ENCODE measurements at places on chromosomes 4 and X. TPM values are rescaled to one million over a fixed set of nuclear protein-coding genes. Genes with fewer than 3 reads are reported as not detected.

DNA sequence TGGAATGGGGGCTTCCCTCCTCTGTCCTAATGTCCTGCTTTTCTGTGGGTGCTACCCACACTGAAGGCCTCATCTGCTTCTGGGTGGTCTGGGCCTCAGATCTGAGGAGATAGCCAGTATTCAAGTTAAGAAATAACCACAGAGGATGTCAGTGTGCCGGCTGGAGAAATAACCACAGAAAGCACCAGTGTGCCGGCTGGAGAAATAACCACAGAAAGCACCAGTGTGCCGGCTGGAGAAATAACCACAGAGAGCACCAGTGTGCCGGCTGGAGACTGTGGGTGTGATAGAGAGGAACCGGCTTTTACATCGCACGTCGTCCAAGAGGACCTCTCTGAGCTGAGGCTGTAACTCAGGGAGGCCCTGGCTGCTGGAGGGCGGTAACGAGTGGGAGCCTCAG is 65.7 kb upstream of the PSAPL1 start:
- DNase-seq, result no peak

DNA sequence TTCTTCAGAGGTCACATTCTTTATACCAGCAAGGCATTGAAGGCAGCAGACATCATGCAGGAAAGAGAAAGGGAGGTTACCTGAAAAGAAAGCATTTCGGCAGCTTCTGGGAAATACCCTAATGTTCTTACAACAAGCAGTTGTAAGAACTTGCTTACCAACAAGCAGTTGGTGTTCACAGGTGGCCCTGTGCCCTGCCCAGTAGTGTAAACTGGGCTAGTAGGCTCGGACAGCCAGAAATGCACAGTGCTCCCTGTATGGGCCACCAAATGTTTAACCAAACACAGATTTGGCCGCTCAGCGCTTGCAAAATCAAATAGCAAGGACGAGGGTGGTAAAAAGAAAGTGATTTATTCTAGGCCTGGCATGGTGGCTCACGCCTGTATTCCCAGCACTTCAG is 20.4 kb upstream of the RHOXF1 start:
- no peak for DNase-seq

DNA sequence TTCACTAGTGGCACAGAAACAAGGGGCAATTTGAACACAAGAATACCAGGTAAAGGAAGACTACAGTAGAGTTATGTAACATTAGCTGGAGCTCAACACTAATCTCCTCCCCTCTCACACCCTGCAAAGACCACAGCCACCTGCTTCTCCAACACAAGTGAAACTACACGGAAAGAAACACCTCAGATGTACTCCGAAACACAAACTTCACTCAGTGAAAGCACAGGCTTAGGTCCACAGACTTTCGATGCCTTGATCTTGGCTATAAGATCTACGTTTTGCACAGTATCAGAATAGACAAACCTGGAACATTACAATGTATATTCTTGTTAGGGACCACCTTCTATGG is 7.6 kb downstream of the ACSL1 start:
- no peak for DNase-seq

DNA sequence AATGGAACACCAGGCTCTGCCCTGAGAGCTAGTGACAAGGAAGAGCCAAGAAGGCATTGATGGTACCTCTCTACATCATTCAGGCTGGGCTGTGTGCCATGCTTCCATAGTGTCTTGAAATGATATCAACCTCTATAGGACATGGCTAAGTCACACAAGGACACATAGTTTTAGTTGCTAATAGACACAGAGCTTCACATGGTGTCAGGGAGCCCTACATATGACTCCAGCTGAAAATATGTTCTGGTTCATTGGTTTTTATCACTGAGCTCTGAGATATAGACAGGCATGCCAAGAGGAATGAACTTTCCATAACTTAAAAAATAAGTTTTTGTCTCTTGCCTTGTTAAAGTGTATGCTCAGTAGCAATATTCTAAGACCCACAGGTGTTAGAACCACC is 72.1 kb upstream of the PRKG2 start:
- DNase-seq, result no peak

GRCh38 chr4:52748432-52748831 is 2.8 kb downstream of the ERVMER34-1 start:
- no peak for DNase-seq

- no peak for DNase-seq
Measured at GRCh38 chr4:140061194-140061593, 92.8 kb downstream of the MAML3 start.

DNA sequence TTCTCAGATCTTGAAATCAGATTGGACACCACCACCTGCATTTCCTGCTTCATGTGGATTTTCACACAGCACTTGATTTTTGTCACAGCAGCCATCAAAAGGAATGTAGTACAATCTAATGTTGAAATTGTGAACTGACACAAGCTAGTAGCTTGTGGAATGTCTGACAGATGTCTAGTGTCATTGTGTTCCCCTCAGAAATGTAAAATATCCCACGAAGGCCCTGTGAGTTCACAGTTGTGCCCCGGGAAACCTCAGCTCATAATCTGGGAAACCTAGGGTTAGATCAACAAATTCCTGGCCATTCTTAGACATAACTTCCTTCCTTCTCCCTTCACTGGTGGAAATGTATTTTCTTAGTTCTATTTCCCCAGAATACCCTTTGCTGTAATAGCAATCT is 205.7 kb downstream of the AR start:
- DNase-seq, result no peak

The GASK1B gene
- not detected for total RNA-seq

DNA sequence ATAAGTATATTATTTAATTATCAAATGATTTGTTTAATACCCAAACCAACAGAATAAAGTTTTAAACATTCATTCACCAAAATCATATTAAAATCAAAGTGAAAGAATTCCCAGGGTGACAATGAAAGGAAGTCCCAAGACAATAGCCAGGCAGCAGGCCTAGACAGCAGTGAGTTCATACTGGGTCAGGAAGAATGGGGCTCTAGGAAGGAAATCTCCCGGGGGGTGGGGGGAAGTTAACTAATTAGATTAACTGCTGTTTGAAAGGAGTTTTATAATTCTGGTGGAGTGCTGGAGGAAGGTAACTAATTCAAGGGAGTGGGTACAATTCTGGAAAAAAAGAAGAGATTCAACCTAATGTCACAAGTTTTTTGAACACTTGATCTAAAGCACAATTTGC is 104.1 kb downstream of the ZAR1 start:
- DNase-seq, result no peak

The TLL1 gene
- not detected for total RNA-seq

DNA sequence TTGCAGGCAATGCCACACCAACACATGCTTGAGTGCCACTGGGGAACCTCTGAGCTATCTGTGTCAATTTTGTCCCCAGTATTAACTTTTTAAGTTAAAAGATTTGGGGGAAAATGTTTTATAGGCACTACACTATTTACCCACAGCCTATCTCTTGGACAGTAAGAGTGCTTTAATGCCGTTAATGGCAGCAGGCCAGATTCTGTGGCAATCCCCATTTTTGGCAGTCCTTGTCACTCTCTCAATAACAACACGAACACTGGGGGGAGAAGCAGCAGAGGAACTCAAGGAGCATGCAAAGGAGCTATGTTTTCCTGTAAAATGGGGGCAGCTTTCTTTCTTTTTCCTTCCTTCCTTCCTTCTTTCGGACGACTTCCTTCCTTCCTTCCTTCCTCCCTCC is 168.6 kb downstream of the NSUN7 start:
- no peak for DNase-seq

Data from activated CD4-positive, alpha-beta T cell treated with anti-CD3 and anti-CD28 coated beads for 36 hours (primary cell).